ENCODE measurements at places on chromosomes 1 and 21. TPM values are rescaled to one million over a fixed set of nuclear protein-coding genes. Genes with fewer than 3 reads are reported as not detected.

The BARHL2 gene
- not detected for total RNA-seq

The SLAMF1 gene
- total RNA-seq: 0.39 TPM

GRCh38 chr1:201285846-201286245 is 2.5 kb downstream of the PKP1 start:
- no peaks in the 10 kb centered on the region for H3K4me1 ChIP-seq
- peaks cover 44% of the 10 kb centered on the region for H3K27me3 ChIP-seq
- H3K36me3 ChIP-seq: no peaks in the 10 kb centered on the region
- DNase-seq: no peak

- H3K27ac ChIP-seq: no peak overlapping the region
- H3K4me3 ChIP-seq: no peak overlapping the region
- DNase-seq: no peak
- no peaks in the 10 kb centered on the region for H3K36me3 ChIP-seq
- H3K27me3 ChIP-seq: no peaks in the 10 kb centered on the region
- peaks cover 12% of the 10 kb centered on the region for H3K4me1 ChIP-seq
These were observed 49.9 kb downstream of the IRF2BP2 start for GRCh38 chr1:234559902-234560676.

DNA sequence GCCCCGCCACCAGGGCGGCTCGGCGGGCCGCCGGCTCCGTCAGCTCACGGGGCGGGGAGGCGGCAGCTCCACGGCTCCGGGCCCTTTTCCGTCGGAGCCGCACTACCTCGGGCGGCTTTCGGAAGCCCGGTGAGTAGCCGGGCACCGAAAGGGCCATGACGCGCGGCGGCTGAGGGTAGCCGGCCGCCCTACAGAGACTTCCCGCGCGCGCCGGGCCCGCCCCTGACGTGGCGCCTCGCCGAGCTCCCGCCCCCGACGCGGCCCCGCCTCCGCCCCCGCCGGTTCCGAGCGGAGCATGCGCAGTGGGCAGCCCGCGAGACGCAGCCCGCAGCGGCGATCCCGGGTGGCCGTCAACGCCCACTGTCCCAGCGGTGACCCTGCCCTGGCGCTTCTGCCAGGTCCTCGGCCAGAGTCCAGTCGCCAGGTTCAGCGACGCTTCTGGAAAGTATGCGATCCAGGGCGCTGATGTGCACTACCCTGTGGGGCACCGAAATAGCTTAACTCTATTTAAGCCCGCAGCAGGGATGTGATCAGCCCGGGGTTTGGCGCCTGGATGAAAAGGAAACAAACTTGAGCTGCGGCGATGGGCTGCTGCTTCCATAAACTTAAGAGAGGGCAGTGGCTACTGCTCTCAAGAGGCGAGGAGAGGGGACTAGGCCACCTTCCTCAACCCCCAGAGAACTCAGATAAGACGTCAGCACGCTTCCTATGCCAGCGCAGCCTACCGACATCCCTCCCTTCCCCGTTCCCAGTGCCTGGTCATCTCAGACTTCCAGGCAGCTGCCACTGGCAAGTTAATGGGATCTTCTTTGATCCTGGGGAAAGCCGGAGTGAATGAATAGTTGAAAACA is at the start of gene DONSON:
DONSON (minus strand) TSS at position 200 of the 851 bp plus-strand sequence; CDS start at position 157, 43 bp downstream.
- no peaks in the 10 kb centered on the region for H3K27me3 ChIP-seq
- H3K36me3 ChIP-seq: no peaks in the 10 kb centered on the region
- peak within 1 kb of the TSS; percentile 76 for H3K4me3 ChIP-seq
- H3K27ac ChIP-seq: peak within 1 kb of the TSS; percentile 90

DNA sequence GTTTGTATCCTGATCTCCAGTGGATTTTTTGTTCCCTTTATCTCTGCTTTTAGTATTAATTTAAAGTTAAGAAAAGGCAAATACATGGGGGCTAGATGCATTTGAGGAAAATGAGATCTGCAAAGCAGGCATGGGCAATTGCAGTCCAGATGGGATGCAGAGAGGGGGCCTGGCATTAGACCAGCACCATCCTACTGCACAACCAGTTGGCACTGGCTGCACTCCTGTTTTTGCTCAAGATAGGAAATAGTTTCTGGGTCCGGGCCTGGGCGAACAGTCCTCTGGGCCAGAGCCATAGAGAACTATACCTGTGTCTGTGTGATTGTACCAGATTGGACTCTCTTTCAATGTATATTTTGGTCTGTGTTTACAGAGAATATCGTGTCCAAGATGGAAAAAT is 34.0 kb upstream of the LEPR start:
- no peak for DNase-seq
- H3K27me3 ChIP-seq: no peaks in the 10 kb centered on the region
- no peak overlapping the region for H3K4me3 ChIP-seq
- no peaks in the 10 kb centered on the region for H3K36me3 ChIP-seq
- H3K27ac ChIP-seq: no peak overlapping the region

GRCh38 chr1:159584536-159584935 is 3.1 kb upstream of the APCS start:
- H3K4me3 ChIP-seq: no peak overlapping the region
- no peak overlapping the region for H3K27ac ChIP-seq
- H3K27me3 ChIP-seq: no peaks in the 10 kb centered on the region
- no peaks in the 10 kb centered on the region for H3K4me1 ChIP-seq
- H3K36me3 ChIP-seq: no peaks in the 10 kb centered on the region
- no peak for DNase-seq

DNA sequence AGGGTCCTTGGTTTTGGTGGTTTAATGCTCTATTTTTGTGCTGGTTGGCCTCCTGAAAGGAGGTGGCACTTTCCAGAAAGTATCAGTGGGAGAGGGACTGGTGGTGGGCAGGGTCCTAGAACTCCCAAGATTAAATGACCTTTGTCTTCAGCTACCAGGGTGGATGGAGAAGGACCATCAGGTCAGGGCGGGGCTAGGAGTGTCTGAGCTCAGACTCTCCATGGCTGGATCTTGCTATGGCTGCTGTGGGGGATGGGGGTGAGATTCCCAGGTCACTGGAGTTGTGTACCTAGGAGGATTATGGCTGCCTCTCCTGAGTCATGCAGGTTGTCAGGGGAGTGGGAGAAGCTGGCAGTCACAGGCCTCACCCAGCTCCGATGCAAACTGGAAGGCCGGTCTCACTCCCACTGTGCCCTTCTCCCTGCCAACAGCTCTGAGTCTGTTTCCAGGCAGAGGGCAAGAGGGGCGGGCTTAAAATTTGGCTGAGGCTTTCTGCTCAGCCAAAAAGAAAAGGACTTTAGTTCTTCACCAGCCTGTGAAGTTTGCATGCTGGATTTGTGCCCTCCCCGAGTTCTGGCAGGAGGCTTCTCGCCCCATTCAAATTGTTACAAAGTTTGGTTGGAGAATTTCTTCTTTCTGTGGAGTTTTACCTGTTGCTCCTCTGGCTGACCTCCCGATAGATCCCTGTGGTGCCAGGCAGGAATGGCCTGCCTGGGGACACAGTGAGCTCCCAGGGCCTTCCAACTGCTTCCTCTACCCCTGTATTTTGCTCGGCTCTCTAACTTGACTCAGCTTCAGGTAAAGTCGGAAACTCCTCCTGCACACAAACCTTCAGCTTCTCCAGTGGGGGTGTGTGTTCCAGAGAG is 13.1 kb upstream of the KYAT3 start:
- no peaks in the 10 kb centered on the region for H3K4me1 ChIP-seq
- peak; percentile 25 for DNase-seq
- H3K27me3 ChIP-seq: no peaks in the 10 kb centered on the region
- no peak overlapping the region for H3K4me3 ChIP-seq
- H3K36me3 ChIP-seq: no peaks in the 10 kb centered on the region

Measured in tibial nerve (tissue), 4 donors.